ENCODE measurements at places on chromosomes 2 and 18.
A peak's percentile ranks its signal among the peaks of the same experiment; 100 is the strongest.

GRCh38 chr18:60020107-60020925, 120.5 kb downstream of the PMAIP1 start:
- no peak for DNase-seq

DNA sequence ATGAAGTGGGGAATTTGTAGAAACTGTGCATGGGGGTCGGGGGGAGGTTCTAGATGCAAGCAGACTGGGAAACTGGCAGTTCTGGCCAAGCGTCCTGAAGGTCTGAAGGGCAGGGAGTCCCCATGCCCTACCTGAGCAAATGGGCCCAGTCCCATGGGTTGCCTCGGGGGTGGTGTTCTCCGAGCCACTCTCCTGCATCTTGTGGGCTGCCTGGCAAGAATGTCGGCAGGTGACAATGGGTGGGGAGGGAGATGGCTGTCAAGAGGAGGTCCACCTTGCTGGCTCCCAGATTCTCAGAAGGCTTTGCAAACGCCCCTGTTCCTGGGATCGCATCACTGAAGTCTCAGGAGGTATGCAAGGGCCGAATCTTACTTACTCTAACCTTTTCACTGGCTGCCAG, 21.3 kb downstream of the INHBB start:
- DNase-seq, result no peak

GRCh38 chr2:57515366-57515765, 531.2 kb upstream of the VRK2 start:
- no peak for DNase-seq

GRCh38 chr2:144693179-144693578, 173.3 kb upstream of the ZEB2 start:
- no peak for DNase-seq

DNA sequence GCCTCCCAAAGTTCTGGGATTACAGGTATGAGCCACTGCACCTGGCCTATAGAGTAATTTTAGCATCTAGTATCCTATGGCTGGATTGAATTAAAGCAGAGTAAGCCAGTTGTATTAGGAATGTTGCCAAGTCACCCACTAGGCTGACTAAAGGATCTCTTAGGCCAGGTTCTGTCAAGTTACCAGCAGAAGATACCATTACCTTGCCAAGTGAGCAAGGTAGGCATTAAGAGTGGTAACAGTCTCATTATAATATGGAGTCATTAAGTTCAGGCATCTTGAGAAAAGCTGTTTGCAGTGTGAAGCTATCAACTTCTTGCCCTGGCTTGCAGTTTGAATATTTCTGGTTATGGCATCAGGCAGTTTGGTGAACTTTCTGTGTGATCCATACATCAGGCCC, 37.0 kb upstream of the MTCL1 start:
- DNase-seq, result no peak

DNA sequence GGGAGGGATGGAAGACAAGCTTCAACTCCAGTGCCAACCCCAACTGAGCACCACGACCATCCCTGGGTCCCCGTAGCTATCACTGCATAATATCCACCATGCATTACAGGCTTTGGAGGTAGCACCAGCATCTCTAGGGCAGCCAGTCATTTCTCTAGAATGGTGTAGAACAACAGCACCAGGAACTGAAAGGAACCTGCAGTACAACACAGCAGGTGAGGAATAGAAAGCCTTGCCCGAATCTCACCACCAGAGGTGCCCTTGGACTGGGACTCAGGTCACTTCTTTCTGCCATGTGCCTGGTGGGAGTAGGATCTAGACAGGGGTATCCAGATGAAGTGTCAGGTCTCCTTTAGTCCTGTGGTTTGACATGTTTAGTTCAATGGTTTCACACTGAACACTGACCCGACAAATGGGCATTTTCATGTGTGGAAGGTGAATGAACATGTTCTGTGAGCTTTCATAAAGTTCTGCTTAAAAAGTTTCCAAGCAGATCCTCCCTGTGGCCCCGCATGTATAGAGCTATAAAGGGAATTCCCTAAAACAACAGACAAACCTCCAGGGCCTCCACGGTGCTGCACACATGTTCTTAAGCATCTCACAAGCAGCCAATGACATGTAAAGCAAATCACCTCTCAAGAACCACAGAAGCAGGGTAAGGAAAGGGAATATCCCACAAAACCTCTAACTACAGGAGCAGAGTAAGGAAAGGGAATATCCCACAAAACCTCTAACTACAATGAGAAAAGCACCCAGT, 208.3 kb downstream of the AFF3 start:
- no peak for DNase-seq

- no peak for DNase-seq
Observed at GRCh38 chr18:48453330-48454066, 44.3 kb upstream of the ZBTB7C start.

DNA sequence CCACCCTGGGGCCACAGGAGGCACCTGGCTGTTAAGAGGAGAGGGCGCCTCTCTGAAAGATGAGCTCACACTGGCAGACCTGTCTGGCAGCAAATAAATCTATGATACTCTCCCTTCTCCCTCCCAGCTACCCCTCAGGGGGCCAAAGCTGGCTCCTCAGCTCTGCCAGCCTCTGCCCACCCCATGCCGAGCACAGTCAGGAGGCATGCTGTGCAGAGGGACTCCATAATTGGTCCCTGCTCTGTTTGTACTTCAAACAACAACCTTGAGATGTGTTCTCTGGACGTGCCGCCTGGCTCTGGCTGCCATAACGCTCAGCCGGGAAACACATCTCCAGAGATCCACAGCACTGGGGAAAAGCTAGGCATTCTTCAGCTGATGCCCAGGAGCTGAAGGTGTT, 126.7 kb downstream of the GALNT14 start:
- no peak for DNase-seq

DNA sequence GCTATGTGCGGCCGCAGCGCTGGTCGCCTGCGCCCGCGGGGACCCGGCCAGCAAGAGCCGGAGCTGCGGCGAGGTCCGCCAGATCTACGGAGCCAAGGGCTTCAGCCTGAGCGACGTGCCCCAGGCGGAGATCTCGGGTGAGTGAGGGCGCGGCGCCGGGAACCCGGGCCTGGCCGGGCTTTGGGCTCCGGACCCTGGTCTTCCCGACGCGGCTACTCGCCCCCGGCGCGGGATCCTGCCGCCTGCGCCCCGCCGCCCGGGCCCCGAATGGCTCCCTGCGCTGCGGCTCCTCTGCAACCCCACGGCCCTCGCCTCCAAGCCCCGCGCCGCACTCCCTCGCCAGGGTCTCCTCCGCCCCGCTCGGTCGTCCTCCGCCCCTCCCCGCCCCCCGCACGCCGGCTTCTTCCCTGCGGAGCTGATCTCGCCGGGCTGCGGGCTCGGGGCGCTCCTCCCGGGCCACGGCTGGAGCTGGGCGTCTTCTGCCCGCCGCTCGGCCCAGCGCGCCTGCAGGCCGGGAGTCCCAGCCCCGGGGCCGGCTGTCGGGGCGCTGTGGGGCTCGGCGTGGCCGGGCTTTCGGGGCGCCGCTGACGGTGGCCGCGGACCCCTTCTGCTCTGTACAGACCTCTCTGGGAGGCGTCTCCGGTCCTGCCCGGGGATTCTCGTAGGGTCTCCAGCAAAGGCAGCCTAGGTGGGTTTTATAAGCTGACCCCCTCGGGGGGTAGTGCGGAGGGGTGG, 652 bp downstream of the GPC1 start:
- DNase-seq, result no peak

- DNase-seq, result no peak
Observed at GRCh38 chr2:17962876-17963275, 84.4 kb downstream of the KCNS3 start.

- peak; percentile 24 for DNase-seq
Observed at GRCh38 chr2:122100346-122100745, 344.9 kb downstream of the TSN start.

GRCh38 chr2:204691911-204692510, 146.7 kb downstream of the PARD3B start:
- peak; percentile 74 for DNase-seq

DNA sequence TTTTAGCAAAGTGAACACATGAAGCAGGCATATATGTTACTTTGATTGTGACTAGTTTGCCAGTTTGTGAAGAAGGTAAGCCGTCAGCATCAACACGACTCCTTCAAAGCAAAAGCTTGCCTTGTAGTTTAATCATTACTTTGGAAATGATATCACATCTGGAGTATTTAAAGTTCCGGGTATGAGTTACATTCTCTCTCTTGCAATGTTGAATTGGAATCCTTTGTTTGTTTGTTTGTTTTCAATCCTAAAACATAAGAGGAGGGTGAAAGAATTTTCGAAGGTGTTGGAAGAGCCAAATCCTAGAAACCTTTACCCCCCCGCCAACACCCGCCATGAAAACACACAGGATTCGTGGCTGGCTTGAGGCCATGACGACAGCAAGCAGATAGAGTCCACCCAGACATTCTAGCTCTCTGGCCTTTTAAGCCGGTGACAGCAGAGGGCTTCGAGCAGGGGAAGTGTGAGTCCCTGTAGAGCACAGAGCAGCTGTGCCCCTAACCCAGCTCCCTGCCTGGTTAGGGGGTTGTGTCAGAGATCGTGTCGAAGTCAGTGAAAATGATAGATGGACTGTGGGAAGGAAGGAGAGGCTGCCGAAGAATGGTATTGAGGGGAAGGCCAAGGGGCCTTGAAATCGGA, 103.8 kb upstream of the SMIM21 start:
- no peak for DNase-seq

- DNase-seq, result no peak
Observed at GRCh38 chr2:237180187-237180586, 94.5 kb downstream of the COPS8 start.

GRCh38 chr2:218833023-218833609, 1.5 kb upstream of the PRKAG3 start:
- DNase-seq, result no peak

GRCh38 chr2:123359636-123360035, 665.5 kb upstream of the CNTNAP5 start:
- no peak for DNase-seq

DNA sequence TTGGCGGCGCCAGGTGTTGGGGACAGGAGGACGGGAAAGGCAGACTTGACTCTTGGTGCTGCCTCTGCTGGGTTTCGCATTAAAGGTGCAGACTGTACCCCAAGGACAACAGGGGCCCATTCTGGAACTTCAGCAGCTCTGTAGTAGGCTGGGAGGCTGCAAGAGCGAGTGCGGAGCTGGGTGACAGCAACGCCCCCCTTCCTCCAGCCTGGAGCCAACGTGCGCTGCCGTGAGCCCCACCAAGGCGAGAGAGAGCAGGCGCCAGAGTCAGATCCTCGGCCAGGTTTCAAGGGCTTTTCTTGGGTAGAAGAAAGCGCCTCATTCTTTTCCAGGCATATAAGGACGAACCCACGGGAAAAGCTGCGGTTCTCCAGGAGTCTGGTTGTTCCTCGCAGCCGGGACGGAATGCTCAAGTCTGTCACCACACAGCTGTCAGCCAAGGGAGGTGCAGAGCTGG, 1.9 kb downstream of the DOK6 start:
- no peak for DNase-seq

GRCh38 chr2:128727914-128728313, 409.2 kb upstream of the HS6ST1 start:
- peak; percentile 75 for DNase-seq

- no peak for DNase-seq
Observed at GRCh38 chr2:46535896-46536295, 56.5 kb downstream of the TMEM247 start.

GRCh38 chr2:214465363-214466146, 54.7 kb downstream of the VWC2L start:
- peak; percentile 28 for DNase-seq

GRCh38 chr2:98027538-98027937, 31.8 kb upstream of the TMEM131 start:
- no peak for DNase-seq

- DNase-seq, result peak; percentile 95
Observed at GRCh38 chr2:139122711-139123158, 342.5 kb upstream of the NXPH2 start.

DNA sequence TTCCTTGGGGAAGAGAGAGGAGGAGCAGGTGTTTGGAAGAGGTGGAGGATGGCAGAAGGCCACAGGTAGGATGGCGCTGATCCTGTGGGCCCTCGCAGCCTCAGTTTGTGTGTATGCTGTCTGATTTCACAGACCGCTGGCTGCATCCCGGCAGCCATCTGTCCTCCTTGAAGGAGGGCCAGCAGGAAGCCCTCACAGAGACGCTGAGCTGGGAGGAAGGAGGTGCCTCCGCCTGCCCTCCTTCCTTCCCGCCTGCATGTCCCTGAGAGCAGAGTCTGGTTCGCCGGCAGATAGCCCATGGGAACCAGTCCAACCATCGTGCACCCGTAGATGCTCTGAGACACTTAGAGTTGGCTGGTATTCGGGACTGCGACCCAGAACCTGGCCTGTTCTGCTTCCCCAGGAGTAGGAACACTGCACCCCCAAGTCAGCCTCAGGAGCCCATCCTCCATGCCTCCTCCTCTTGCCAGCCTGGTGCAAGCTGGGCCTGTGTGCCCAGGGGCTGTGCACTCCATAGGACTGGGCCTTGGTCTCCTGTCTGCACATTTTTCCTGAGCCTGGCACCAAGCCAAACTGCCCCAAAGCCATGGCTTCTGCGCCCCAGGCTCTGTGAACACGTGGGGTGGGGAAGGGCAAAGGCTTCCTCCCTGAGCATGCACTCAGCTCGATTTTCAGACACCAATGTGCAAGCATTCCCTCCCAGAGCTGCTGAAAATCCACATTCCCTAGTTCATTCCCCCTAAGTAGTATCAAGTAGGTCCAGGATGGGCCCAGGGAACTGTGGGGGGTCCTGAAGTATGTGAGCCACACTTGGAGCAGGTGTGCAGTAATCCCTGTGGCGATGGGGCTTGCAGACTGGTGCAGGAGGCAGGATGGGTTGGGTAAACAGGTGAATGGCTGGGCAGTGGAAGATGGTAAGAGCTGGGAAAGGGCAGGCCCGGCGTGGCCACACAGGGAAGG, 115.6 kb downstream of the SEPTIN10 start:
- DNase-seq, result no peak

GRCh38 chr18:70021043-70021442, 73.4 kb upstream of the CD226 start:
- no peak for DNase-seq

- peak; percentile 96 for DNase-seq
Observed at GRCh38 chr2:223613017-223613950, 11.1 kb upstream of the SCG2 start.

GRCh38 chr18:49814147-49814499, 790 bp upstream of the ACAA2 start:
- DNase-seq, result no peak

- DNase-seq, result no peak
Observed at GRCh38 chr18:36378205-36378604, 80.7 kb downstream of the FHOD3 start.

DNA sequence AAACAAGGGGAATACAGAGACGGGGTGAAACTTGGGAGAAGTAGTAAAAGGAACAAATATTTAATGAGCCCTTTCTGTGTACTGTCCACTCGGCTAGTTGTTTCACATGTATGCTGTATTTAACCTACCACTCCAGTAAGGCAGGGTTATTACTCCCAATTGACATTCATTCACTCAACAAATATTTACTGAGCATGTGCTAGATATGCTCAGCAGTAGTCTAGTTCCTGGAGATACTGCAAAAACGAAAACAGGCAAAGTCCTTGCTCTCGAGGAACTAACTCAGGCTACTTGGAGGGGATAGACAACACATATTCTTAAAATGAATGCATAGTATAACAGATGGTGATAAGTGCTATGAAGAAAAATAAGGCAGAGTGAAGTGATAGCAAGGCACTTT, 207.3 kb downstream of the SS18 start:
- no peak for DNase-seq

- DNase-seq, result no peak
Observed at GRCh38 chr2:169480079-169480465, 778 bp downstream of the BBS5 start.

Data from non-pigmented ciliary epithelial cell (primary cell).